ENCODE measurements at places on chromosomes 3 and 15.
A peak's percentile ranks its signal among the peaks of the same experiment; 100 is the strongest.

DNA sequence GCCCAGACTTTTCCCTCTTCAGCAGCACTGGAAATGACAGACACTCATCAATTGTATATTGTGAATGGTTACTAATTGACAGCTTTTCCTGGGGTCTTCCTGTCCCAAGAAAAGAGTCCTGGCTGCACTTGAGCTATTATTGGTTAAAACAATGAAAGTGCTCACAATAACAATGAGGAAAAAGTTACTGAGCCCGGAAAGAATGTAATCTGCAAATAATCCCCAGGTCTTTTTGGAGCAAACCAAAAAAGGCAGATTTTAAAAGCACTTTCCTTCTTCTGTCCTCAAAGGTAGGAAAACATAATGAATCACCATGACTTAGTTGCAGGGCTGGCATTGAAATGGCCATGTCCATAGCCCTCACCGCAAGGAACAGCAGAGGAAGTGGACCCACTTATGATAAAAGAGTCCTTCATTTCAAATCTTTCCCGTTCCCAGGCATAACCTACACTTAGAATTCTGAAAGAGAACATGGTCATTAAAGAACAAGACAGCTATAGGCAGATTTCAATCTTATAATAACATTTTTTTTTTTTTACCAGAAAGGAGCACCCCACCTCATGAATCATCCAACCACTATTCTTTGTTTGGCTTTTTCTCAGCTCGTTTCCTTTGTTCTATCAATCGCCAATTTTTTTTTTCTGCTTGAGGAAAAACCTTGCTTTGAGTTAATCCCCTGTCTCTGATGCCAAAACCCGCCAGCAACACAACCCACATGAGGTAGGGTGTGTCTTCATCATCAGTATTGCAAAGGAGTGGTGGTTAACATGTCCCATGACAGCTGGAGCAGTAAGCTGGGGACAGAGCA, 35.5 kb upstream of the ATP1B3 start:
- DNase-seq = no peak

GRCh38 chr3:49076116-49076515, 17.8 kb downstream of the QRICH1 start:
- DNase-seq = no peak

- DNase-seq = peak; percentile 42
These were observed 10.2 kb upstream of the KCNMB3 start for GRCh38 chr3:179260949-179261765.

DNA sequence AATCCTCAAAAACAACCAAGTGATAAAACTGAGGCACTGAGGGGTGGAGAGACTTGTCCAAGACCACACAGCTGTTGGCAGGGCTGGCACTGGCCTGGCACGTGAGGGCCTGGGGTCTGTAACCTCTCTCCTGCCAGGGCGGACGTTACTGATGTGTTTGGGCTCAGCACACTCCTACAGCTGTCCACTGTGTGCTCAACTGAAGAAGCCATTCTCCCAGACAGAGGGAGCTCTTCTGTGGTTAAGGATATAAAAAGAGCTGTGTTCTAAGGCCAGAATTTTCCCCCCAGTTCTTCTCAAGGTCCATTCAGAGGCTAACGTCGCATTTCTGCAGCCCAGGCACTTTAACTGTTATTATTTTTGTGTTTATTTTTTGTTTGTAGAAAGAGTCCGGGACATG, 429.0 kb upstream of the ATP11B start:
- no peak for DNase-seq

DNA sequence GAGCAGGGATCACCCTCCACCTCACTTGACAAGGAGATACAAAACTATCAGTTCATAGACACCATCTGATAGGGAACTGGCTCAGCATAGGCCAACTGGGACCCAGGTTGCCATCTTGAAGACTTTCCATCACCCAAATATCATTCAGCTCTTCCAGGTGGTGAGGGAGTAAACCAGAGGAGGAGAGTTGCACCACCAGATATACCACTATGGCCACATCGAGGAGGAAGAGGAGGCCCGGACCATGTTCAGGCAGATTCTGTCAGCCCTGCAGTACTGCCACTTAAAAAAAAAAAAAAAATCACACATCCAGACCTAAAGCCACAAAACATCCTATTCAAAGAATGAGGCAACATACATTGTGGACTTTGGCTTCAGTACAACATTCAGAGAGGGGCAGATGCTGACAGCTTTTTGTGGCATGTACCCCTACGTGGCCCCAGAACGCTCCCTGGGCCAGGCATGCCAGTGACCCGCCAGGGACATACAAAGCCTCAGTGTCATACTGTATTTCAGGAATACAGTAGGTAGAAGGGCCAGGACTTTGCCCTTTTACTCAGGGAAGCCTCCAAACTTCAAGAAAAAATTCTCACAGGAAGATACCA, 18.4 kb upstream of the EMC3 start:
- no peak for DNase-seq

DNA sequence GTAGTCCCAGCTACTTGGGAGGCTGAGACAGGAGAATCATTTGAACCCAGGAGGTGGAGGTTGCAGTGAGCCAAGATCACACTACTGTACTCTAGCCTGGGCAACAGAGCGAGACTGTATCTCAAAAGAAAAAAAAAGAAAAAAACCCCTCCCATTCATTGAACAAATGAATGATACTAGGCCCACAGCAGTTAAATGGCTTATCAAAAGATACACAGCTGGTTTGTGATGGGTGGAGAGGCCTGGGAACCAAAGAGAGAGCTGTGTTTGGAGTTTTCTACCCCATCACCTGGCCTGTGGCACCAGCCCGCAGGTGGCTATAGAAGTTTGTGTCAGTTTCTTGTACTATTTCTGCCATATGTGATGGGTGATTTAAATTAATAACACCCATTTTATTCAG, 43.1 kb upstream of the LCTL start:
- no peak for DNase-seq

DNA sequence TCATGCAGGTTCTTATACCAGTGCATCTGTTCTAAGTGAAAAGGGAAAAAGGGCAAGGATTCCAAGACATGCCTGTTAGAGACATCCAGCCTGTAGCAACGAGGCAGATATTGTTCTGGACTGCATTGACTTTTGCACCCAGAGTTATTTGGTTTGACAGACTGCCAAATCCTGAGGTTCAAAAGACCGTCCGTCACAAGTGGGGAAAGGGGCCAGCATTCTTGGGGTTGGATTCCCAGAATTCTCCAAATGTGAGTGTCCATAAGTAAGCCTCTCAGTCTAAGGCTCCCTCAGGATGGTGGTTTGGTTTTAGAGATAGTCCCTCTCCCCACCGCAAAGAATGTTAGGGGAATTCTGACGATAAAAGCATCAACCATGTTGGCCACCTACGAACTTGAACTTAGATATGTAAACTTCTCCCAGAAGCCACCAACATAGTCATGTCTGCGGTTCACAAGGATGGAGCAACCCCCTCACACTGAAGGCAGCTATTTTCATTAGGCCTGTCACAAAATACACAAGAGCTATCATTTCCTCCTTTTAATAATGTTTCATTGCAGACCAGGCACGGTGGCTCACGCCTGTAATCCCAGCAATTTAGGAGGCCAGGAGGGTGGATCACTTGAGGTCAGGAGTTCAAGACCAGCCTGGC, 13.6 kb upstream of the LACTB start:
- DNase-seq = no peak

- DNase-seq = no peak
These were observed 42.1 kb downstream of the EEFSEC start for GRCh38 chr3:128195369-128195768.

- DNase-seq = no peak
These were observed 13.1 kb downstream of the WDR82 start for GRCh38 chr3:52265387-52265786.

DNA sequence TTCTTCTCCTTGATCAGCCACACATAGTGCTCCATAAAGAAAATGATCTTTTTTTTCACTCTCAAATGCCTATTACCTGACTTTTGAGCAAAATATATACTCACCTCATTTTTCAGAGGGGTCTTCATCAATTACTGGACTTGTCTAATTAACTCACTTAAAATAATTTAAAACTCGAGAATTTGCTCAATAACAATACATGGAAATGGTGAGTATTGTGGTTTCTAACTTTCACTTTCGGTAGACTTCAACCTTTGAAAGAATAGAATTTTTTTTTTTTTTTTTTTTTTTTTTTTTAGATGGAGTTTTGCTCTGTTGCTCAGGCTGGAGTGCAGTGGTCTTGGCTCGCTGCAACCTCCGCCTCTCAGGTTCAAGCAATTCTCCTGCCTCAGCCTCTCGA, 17.7 kb upstream of the EPHB1 start:
- DNase-seq = no peak

GRCh38 chr3:36875397-36875796, 69.5 kb downstream of the TRANK1 start:
- DNase-seq = no peak

- DNase-seq = no peak
These were observed 99.1 kb downstream of the DNASE1L3 start for GRCh38 chr3:58111513-58112184.

DNA sequence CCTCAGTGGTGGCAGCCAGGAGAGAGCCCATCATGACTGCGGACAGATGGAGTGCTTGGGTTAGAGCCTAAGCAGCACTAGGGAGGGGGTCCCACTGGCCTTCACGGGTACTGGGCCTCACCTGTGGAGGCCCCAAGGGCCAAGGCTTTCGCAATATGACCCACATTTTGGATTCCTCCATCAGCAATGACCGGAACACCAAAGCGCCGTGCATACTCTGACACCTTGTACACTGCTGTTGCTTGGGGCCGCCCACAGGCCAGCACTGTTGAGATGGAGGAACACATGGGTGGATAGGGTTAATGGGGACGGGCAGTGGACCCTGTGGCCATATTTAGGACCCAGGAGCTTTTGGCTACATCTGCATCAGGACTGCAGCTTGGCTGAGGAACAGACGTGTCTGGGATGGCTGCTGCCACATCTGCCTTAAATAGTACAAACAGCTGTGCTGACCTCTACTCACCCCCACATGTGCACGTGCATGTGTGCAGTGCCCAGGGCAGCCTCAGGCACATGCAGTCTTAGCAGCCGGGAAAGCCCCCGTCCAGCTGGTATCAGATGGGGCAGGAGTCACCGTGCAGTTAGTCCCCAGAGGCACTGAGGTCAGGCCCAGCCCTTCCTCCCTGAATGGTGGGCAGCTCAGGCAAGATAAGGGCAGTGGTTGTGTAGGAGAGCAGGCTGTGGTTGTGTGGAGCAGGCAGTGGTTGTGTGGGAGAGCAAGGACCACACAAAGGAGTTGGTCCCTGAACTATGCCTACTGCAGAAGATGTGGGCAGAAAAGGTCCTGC, 3.3 kb downstream of the NDUFAF3 start:
- DNase-seq = no peak

- no peak for DNase-seq
These were observed 123.2 kb upstream of the SLC7A14 start for GRCh38 chr3:170709046-170709445.

- no peak for DNase-seq
These were observed 52.2 kb upstream of the HEG1 start for GRCh38 chr3:125107861-125108567.

DNA sequence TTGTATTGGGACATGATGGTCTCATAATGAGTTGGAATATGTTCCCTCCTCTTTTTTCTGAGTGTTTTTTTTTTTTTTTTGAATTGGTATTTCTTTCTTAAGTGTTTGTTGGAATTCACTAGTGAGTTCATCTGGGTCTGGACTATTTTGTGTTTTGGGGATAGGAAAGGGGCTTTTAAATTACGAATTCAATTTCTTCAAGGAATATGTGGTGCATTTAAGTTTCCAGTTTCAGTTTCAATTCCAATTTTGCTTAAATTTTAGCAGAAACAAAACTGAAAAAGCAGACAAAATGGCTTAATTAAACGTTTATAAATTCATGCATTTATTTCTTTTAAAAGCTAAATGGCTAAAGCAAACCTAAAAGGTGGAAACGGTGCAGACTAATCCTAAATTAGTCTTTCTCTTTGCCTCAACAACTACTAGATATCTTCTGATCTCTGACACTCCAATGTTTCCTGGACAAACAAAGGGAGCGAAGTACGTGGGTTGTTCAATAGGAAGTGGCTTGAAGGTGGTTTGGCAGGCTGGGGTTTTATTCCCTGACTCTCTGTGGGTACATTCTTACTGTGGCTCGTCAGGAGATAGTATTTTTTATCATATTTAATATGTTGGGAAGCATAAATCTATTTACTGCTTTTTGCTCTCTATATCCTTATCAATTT, 50.0 kb upstream of the CORO2B start:
- DNase-seq = no peak

DNA sequence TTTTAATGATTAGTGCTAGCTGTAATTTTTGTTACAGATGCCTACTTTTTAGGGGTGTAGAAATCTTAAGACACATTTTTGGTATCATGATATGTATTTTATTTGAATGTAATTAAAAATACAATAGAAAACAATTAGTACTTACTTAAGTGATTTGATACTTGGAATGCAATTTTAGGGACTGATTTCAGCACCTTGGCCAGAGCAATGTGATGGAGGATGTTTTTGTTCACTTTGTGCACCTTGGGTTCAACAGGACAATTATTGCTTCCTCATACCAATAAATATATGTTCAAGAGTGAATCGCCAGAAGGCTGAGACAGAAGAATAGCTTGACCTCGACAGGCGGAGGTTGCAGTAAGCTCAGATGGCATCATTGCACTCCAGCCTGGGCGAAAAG, 22.3 kb downstream of the GMNC start:
- no peak for DNase-seq

DNA sequence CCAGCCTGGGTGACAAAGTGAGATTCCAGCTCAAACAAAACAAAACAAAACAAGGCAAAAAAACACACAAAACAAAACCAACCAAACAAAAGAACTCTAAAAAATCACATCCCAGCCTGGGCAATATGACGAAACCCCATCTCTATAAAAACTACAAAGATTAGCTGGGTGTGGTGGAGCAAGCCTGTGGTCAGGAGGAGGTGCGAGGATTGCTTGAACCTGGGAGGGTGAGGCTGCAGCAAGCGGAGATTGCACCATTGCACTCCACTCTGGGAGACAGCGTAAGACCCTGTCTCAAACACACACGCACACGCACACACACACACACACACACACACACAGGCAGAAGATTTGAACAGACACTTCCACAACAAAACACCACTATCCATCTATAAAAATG, 99.6 kb downstream of the SHQ1 start:
- DNase-seq = no peak

DNA sequence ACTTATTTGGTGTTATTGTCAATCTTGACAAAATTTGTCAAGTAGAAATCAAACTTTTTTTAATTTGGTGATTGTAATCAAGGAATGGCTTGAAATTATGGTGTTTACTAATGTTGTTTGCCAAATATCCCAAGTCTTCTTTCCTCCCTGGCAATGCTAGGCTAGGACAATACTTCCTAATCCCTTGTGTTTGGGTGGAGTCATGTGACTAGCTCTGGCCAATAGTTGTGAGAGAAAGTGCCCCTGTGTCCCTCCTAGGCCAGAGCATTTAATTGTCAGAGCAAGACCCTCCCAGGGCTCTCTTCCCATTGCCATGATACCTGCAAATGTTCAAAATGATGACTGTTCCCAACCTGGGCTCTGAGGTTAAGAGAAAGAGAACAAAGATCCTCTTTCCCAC, 132.7 kb downstream of the ANXA2 start:
- DNase-seq = no peak

DNA sequence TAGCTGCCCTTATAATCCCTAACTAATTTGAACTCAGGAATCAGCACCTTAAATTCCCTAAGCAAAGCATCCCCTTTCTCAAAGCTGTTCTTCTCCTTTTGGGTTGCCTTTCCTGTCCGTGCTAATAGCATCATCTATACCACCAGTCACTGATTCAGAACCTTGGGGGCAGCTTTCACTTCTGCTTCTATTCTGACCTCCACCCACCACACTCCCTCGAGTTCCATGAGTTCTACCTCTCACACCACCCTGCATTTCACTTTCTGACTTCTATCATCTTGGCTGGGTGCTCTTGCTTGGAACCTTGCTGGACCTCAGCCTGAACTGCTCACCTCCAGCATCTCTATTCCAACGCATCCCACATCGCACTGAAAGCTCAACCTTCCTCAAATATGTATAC, 55.4 kb upstream of the KCNMB2 start:
- DNase-seq = no peak
